Type B pancreatic cell (in vitro differentiated cells): ENCODE measurements at places on chromosomes 7 and 10. TPM values are rescaled to one million over a fixed set of nuclear protein-coding genes. Genes with fewer than 3 reads are reported as not detected.
A peak's percentile ranks its signal among the peaks of the same experiment; 100 is the strongest.

The CPVL gene
- total RNA-seq, result 30.2 and 44.2 TPM in 2 replicates

GRCh38 chr10:43407576-43408330 lies 1.2 kb downstream of the HNRNPF start:
- peak overlapping the region; percentile 99 for H3K4me3 ChIP-seq
- peak; percentile 83 for DNase-seq
- peaks cover 12% of the 10 kb centered on the region for H3K36me3 ChIP-seq
- no peaks in the 10 kb centered on the region for H3K27me3 ChIP-seq
- H3K4me1 ChIP-seq, result peaks cover 22% of the 10 kb centered on the region
- H3K27ac ChIP-seq, result peak overlapping the region; percentile 100

- no peaks in the 10 kb centered on the region for H3K27me3 ChIP-seq
- no peak for DNase-seq
- H3K36me3 ChIP-seq, result no peaks in the 10 kb centered on the region
These were observed 18.1 kb upstream of the LIPK start for GRCh38 chr10:88687853-88688467.

GRCh38 chr7:93977211-93977950 lies 26.8 kb downstream of the BET1 start:
- no peaks in the 10 kb centered on the region for H3K27me3 ChIP-seq
- no peak overlapping the region for H3K27ac ChIP-seq
- peaks cover 3% of the 10 kb centered on the region for H3K36me3 ChIP-seq
- no peaks in the 10 kb centered on the region for H3K4me1 ChIP-seq
- no peak for DNase-seq

DNA sequence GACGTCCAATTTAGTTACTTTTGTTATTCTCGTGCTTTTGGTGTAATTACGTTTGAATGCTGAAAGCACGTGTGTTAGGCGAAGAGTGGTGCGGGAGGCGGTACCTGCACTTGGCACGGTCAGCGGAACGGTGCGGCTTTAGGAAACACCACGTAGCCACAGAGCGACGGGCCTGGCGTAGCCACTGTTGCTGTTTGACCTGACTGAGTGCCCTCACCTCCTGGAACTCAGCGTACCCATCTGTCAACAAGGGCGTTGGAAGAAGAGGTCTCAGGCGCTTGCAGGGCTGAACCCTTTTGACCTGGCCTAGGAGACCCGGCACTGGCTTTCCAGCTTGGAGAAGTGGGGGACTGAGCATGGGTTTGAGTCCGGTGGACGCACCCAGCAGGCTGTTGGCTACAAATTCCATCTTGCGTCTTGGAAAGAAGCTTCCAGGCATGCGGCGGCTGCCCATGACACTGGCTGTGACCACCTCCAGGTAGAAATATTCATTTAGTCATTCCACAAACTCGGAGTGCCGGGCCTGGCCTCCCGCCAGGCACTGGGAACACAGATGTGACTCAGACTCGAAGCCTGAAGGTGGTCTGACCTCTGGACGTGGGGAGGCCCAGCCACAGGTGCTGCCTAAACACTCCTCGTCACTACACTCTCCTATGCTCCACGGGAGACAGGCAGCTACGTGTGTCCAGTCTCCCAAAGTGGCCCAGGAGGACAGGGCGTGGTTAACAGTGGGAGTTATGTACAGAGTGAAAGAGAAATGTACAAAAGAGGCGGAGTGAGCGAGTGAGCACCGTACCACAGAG lies 22.2 kb downstream of the FAM20C start:
- H3K27ac ChIP-seq, result no peak overlapping the region
- H3K4me1 ChIP-seq, result peaks cover 10% of the 10 kb centered on the region
- no peak for DNase-seq
- H3K27me3 ChIP-seq, result no peaks in the 10 kb centered on the region
- no peaks in the 10 kb centered on the region for H3K36me3 ChIP-seq

DNA sequence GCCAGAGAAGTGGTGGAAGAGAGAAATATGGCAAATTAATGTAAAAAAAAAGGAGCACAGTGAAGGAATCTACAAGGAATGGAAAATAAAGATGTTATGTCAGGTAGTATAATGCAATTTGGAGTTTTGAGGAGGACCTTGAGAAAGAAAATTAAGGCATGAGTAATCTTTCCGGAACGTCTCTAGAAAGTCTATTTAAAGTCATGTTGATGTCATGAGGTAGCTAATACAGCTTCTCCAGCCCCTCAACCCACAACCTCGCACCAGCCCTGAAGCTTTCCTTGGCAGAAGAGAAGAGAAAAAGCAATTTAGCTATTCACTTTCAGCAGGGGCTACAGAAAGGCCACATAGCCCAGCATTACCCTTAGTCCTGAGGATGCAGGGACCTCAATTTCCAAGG lies 22.5 kb downstream of the TRDMT1 start:
- H3K27me3 ChIP-seq, result no peaks in the 10 kb centered on the region
- no peaks in the 10 kb centered on the region for H3K36me3 ChIP-seq
- peaks cover 36% of the 10 kb centered on the region for H3K4me1 ChIP-seq
- no peak overlapping the region for H3K4me3 ChIP-seq
- no peak for DNase-seq
- no peak overlapping the region for H3K27ac ChIP-seq
